ENCODE measurements at places on chromosomes 16 and 17. TPM values are rescaled to one million over a fixed set of nuclear protein-coding genes. Genes with fewer than 3 reads are reported as not detected.

Gene NLRC3
- 18.5 TPM for total RNA-seq

Gene CD300LB
- total RNA-seq, result not detected

Gene LRRC45
- 10.6 TPM for total RNA-seq

Gene DLX4
- total RNA-seq, result 0.42 TPM

Gene RNF112
- total RNA-seq, result not detected

Gene CLEC19A
- not detected for total RNA-seq

Gene IL34
- total RNA-seq, result 0.71 TPM

DNA sequence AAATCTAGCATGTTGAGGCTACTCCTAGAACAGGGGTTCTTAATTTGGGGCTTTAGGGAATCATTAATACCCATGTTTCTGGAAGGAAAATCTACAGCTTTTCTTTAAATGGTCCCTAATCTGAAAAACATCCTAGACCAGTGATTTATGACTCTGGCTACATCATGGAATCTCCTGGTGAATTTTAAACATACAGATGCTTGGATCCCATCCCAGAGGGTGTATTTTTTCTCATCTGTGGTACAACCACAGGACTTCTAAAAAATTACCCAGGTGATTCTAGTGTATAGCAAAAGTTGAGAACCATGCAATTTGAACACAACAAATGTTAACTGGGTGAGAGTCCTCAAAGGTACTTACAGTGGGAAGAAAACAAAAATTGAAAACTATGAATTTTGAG lies 41.5 kb downstream of the KANSL1 start:
- DNase-seq, result no peak

DNA sequence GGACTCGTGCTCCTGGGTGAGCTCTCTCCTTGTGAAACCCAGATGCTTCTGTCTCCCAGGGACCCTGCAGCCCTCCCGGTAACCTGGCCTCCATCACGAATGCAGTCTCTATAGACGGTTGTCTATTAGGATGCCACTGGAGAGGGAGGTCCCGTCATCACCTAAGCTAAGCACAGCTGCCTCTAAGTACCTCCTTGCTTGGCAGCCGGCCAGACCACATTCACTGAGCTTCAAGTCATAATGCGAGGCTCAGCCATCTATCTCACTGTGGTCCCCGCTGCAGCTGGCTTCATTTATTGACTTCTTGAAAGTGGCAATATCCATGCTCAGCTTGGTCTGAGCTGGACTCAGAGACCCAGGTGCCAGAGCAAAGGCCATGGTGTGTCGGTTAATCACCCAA lies 74.5 kb upstream of the HSBP1 start:
- DNase-seq, result no peak

- no peak for DNase-seq
These were observed 134.0 kb upstream of the IRX6 start for GRCh38 chr16:55189682-55190636.

DNA sequence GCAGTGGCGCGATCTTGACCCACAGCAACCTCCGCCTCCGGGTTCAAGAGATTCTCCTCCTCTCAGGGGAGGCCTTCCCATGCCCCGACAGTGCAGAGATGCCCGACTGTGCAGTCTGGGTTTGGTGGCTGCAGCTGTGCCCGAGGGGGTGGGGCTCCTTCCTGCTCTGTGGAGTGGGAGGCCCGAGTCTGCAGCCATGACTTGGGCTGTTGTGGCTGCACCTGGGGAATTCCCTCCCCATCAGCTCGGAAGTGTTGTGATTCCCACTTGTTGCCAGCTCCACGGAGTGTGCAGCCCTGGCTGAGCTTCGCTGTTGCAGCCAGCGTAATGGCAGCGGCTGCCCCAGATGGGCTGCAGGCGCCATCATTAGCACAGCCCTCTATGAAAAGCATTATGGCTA lies 66.4 kb upstream of the SMIM36 start:
- peak; percentile 20 for DNase-seq
